NCI-H1105 (cell line): ENCODE measurements at places on chromosomes 3 and 15.

DNA sequence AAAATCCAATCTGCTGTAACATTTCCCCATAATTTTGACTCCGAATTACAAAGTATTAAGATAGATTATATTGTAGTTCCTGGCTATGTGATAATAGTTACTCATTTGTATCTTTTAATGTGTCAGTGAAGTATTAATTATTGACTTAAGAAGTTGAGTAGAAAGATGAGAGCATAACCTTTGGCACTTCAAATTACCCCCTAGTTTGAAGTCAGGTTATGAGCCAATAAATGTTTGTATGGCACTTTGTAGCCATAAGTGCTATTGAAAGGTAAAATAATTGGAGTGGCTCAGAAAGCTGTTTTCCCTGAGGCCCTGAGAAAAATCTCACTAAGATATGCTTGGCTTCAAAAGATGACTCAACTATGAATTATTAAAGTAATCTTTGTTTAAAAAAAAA is 31.0 kb downstream of the IREB2 start:
- no peak for DNase-seq

DNA sequence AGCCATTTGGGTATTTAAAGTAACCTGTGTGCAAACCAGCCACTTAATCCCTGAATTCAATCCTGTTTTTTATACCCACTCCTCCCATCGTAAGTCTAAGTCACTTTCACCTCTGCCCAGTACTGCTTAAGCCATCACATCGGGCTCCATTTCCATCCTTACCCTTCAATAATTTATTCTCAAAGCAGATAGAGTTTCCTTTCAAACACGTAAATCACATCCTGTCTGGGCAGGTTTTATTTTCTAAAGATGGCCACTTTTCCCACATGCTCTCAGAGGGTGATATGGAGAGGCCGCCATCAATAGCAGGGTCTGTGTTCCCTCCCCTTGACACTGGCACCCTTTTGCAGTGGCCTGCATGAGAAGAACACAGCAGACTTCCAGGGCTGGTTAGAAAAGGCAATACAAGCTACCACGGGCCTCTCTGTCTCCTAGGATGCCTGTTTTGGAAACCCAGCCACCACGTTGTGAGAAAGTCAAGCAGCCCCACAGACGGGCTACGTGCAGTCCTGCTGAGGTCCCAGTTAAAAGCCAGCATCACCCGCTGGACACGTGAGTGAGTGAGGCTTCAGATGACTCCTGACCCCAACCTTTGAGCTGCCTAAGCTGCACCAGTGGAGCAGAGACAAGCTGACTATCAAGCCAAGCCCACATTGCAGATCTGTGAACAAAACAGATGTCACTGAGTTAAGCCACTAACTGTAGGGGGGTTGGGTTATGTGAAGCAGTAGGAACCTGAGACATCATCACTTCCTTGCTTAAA is 241.8 kb upstream of the SLCO3A1 start:
- no peak for DNase-seq

DNA sequence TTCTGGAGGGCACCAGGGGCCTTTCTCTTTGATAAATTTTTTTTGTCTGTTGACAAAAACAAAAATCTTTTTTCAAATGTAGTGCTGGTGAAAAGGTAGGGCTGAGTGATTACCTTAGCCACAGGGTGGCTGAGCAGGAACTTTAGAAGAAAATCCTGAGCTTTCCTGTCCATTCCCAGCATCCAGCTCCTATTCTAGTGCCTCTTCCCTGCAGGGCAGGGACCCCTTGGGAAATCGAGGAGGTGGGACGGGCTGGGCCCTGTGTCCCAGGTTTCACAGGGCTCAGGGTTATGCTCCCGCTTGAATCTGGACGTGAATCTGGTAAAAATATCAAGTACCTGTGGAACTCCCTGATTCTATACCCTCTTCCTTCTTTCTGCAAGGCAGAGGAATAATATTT is 31.7 kb downstream of the EDEM1 start:
- no peak for DNase-seq

DNA sequence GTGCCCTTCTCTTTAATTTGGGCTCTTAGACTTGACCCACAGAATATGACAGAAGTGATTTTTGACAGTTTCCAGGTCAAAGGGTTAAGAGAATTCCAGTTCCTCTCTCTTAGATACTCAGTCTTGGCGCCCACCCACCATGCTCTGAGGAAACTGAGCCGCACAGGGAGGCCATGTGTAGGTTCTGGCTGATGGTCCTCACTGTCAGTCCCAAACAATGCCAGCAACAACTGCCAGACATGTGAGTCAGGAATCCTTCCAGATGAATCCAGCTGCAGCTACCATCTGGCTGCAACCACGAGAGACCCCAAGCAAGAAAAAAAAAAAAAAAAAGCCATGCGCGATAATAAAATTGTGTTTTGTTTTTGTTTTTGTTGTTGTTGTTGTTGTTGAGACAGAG is 326.6 kb downstream of the MAGI1 start:
- no peak for DNase-seq

DNA sequence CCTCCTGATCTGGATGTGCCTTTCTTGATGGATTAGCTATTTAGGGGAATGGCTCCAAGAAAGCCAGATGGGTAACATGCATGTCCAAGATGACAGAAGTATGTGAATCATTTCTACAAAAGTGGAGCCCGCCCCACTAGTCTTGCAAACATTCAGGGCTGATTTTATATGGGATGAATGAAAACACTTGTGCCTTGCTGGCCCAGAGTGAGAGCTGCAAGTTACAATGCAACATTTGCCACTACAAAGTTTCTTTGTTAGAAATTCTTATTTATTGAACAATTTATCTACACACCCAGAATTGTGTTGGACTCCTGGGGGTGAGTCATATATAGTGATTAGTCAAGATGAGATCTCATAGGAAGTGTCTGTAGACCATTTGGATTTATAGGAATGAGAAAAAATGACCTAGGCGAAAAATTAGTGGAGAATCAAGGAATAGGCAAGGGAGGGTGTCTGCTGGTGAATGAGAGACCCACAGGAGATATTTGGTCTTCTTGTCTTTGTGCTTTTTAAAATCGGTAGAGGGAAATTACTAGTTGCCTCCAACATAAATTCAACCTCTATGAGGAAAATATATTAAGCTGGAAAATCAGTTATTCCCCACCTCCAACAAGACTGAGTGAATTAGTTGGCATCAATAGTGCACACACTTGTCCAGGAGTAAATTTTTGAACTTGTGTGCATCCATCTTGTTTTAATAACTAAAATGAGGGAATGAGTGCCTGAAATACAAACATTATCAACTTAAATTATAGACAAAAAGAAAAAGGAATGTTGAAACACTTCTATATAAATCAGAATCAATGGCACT is 53.5 kb upstream of the DCBLD2 start:
- DNase-seq: no peak

DNA sequence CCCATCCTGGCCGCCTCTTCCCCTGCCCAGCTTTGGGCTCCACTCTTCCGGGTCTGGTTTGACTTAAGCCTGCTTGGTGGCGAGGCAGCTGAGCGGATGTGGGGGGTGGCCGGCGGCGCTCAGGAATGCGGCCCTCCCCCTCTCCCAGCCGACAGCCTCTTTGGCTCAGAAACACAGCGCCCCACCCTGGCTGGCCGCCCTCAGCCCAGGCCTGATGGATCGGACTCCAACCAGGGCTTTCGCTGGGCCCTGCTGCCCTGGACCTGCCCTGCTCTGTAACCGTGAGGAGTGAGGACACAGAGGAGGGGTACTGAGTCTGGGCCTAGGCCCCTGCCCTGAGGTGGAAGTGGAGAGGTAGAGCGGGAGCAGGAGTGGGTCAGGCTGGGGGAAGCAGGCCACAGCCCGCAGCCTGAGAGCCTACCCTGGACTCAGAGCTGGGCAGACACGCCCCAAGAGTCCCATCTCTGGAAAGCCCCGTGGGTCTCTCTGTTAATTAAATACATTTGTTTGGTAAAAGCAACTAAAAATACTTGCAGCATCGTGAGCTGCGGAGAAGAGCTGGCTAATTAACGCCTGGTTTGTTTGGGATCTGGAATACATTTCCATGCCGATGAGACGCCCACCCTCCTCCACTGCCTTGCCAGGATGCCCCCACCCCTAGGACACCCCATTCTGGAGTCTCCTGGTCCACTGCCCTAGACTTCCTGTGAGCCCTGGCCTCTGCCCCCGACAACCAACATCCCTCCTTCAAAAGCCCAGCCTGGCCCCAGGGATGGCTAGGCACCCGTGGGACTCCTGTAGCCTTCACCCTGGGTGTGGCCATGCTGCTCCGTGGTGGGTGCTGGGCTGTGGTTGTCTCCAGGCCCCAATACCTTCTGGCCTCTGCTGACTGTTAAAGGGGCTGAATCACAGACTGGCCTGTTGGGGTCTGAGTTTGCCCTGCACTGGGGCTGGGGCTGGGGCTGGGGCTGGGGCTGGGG is 19.6 kb downstream of the PLXNA1 start:
- DNase-seq: no peak

GRCh38 chr3:168260859-168261258 is 165.1 kb upstream of the GOLIM4 start:
- no peak for DNase-seq

DNA sequence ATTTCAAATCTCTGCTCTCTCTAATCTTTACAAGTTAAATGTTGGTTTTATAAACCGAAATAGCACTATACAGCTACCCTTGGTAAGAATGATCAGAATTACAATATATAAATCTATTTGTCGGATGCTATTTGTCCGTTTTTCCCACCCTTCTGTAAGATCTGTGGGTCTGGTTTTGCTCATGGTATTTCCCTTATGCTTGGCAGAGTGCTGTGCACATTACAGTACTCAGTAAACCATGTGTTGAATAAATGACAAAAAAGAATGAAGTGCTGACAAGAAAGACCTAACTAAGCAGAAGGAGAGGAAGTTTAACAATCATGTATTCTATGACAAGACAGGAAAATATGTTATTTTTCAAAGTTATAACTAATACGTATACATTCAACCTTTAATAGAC is 827.2 kb downstream of the ROBO1 start:
- DNase-seq: no peak

- no peak for DNase-seq
Observed at GRCh38 chr3:125121246-125122010, 65.6 kb upstream of the HEG1 start.
